Heart right ventricle (tissue), 16 donors: ENCODE measurements at places on chromosomes 7 and 10. TPM values are rescaled to one million over a fixed set of nuclear protein-coding genes. Genes with fewer than 3 reads are reported as not detected.

- no peak for DNase-seq
Measured at GRCh38 chr7:143388491-143389101, 7.5 kb downstream of the ZYX start.

- DNase-seq, result no peak
Measured at GRCh38 chr10:86265895-86266259, 100.7 kb downstream of the GRID1 start.

HELLS gene
- polyA plus RNA-seq, result 0.39 TPM

TUBAL3 gene
- polyA plus RNA-seq, result 0.23 TPM

DNA sequence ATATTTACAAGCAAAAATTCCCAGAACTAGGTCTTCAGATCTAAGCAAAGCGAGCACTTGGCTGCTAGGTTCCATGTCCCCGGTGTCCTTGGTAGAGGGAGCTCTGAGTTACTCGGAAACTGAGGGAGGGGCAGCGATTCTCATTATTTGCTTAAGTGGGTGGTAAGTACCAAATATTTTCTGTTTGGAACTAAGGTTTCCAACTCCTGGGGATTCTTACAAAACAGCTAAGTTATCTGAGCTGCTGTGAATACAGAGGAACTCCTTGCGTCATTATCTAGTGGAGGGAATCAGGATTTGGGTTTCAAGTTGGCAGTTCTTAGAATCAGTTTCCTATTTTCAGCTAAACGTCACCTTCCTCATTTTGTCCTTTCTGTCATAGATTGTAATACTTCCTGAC is 76.8 kb upstream of the IKZF1 start:
- no peak for DNase-seq

GRCh38 chr7:2632733-2633537 is 1.1 kb downstream of the TTYH3 start:
- peak; percentile 63 for DNase-seq

CXCL12 gene
- 53.7 TPM for polyA plus RNA-seq

ZKSCAN5 gene
- polyA plus RNA-seq, result 2.8 TPM

- no peak for DNase-seq
Measured at GRCh38 chr10:58554316-58554715, 41.6 kb downstream of the BICC1 start.
